Stimulated activated CD4-positive, alpha-beta T cell treated with anti-CD3 and anti-CD28 coated beads, Interleukin-15, amount 100 ng/mL, for 24 hours (primary cell): ENCODE measurements at places on chromosomes 13 and 19.

DNA sequence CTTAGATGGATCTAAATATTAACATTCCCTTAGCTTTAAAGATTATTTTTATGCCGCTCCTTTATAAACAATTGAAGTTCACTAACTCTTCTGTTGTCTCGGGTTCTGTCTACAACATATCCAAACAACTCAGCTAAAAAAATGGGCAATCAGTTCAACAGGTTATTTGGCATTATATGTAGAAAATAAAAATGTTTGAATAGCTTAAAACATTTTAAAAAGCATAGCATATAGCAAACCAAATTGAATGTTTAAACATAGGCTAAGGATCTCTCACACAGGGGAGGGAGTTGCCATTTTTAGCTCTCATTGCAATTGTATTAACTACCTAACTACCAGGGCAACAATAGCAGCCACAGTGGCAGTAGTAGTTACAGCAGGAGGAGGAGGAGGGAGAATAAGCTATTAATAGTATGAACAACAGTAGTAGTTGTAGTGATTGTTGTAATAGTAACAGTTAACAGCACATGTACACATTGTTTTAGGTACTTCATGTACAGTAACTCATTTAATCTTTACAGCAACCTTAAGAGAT, 404.2 kb downstream of the KCNRG start:
- no peak for DNase-seq

GRCh38 chr19:34505321-34506025, 23.9 kb downstream of the WTIP start:
- no peak for DNase-seq

GRCh38 chr13:52713894-52714293, 25.7 kb downstream of the CNMD start:
- DNase-seq: no peak

GRCh38 chr13:78604782-78605611, 1.6 kb upstream of the POU4F1 start:
- DNase-seq: no peak

DNA sequence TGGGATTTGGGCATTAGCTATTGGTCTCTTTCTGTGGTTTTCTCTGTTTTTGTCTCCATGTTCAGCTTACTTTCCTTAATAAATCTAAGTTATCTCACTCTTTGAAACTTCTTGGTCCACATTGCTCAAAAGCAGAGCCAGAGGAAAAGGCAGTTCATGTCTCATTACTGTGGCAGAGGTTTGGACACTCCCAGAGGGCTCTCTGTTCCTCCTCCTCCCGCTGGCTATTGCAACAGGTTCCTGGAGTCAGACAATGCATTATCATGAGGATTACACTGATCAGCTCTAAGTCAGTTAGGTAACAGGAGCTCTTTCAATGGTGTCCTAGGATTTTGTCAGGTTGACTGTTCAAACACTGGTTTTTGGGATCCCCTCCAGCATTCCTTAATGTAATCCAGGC, 298.8 kb downstream of the NDFIP2 start:
- DNase-seq: no peak

GRCh38 chr13:99528547-99528946, 27.3 kb downstream of the TM9SF2 start:
- no peak for DNase-seq

- no peak for DNase-seq
Measured at GRCh38 chr13:113814435-113814821, 49.4 kb downstream of the GAS6 start.

DNA sequence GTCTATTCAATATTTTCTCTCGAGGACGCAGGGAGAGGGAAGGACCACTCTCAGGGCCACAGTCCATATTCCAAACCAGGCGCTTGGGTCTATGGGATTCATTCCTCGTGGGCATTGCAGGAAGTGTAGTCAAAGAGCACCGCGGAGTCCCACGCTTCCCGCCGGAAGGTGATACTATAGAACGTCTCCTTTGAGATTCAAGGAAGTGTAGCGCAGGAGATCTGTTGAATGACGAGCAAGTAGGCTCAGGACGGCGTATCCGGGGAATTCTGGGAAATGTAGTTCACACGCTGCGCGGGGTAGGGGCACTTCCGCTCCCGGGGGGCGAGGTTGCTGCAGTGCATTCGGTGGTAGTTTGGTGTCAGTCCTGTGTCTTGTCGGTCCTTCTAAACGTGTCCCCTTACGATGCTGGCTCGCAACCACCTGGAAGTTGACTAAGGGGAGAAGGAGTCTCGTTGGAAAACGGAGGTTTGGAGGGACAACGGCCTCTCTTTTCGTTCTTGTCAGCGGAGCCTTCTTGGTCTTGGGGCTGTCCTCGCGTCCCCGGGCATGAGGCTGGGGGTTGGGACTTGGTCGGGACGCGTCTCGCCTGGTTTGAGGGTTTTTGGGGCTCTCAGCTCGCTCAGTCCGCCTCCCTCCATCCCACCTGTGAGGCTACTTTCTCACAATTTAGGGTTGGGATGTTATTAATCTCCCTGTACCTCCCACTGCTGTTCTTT, at the start of gene ZNF284:
TSS of gene ZNF284 (plus strand) at position 336 of the 719 bp plus-strand sequence. CDS start 4,231 bp downstream, outside the sequence.
- DNase-seq: peak; percentile 88

- DNase-seq: no peak
Measured at GRCh38 chr19:50152578-50152977, 10.5 kb downstream of the IZUMO2 start.

DNA sequence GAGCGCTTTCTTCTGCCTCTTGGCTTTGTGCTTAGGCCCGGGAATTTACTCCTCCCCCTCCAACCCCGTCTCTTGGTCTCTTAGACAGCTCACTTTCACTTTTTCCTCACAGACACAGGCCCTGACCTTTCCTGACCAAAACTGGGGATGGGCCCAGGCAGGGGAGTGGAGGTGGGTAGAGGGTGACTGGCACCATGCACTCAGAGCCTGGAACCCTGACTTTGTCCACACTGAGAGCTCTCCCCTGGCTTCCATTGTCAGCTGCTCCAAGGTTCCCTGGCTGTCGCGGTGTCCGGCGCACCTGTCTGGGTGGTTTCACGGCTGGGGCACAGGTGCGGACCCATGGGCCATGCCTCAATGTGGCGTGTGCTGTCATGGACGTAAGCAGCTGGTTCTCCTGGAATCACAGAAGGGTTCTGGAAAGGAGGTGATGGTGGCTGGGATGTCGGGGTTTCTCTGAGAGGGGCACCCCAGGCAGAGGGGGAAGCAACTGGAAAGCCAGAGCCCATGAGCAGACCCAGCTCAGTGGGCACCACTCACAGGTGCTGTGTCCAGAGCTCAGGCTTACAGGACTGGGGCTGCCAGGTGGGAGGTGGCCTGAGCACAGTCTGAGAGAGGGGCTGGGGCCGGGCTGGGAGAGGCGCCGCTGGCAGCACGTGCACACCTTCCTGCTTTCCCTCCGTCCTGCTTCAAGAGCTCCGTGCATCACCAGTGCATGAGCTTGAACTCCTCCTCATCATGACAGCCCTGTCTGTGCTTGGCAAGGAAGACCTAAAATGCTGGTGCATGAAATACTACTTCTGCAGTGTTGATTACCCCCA, 28.0 kb upstream of the C1QTNF9 start:
- no peak for DNase-seq

DNA sequence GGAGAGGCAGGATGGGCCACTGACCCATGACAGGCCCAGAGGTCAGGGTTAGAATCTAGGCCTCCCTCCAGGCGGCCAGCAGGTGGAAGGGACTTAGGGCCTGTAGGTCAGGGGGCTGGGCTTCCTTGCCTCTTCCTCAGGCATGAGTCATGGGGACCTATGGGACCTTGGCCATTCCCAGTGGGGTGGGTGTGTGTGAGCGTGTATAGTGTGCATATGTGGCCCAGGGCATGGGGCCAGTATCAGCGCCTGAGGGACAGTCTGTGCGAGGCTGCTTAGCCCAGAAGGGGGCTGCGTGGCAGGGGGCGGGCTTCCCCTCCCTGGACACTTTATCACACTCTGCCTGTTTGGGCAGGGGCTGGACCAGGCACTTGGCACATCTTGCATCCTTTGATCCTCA, 13.3 kb downstream of the KCTD15 start:
- DNase-seq: no peak

- no peak for DNase-seq
Measured at GRCh38 chr19:30450100-30450499, 77.9 kb downstream of the ZNF536 start.

GRCh38 chr19:33309826-33310225, 7.5 kb upstream of the CEBPA start:
- no peak for DNase-seq

- DNase-seq: no peak
Measured at GRCh38 chr19:2428756-2429711, 1.6 kb upstream of the TIMM13 start.

- no peak for DNase-seq
Measured at GRCh38 chr13:69793783-69794453, 313.7 kb upstream of the ATXN8OS start.

- no peak for DNase-seq
Measured at GRCh38 chr19:21087871-21088270, 5.9 kb downstream of the ZNF714 start.

GRCh38 chr13:34931572-34931971, 10.5 kb upstream of the NBEA start:
- DNase-seq: no peak

- DNase-seq: no peak
Measured at GRCh38 chr13:112626761-112627160, 38.8 kb upstream of the TUBGCP3 start.

DNA sequence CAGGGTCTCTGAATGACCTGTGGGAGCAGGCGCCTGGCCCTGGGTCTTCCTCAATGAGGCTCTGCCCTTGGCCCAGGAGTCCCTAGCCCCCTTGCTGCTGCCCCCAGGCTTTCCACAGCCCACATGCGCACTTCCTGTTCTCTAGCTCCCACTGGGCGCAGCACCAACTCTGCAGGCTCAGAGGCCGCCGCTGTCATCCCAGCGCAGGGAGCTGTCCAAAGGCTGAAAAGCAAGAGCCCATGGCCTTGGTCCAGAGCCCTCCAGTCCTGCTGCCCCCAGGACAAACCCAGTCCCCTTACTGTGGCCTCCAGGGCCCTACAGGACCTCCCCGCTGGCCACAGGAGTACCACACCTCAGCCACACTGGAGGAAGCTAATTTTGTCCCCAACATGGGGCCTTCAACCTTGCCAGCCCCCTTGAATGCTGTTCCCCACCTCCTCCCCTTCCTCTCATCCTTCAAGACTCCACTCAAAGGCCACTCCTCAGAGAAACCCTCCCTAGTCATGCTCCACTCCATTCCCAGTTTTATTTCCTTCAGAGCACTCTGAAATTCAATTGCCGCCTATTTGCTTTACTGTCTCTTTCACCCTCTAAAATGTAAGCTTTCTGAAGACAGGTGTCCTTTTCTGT, 8.0 kb upstream of the POU2F2 start:
- DNase-seq: no peak

- DNase-seq: no peak
Measured at GRCh38 chr19:55623561-55623960, 805 bp downstream of the ZNF784 start.

DNA sequence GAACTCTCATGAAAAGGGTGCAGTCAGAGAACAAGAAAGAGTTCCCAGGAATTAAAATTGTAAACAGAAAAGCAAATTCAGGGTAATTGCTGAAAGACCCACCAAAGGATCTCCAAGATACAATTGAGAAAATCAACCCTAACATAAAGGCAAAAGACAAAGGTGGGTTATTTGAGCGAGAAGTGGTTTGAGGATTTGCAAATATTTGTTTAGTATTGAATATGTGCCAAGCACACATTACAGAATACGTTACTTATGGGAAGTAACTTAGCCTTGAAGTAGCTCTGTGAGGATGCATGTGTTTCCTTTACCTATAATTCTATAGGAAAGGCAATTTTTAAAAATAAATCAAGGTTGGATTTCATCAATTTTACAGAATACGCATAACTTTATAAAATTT, 10.0 kb upstream of the CEACAM21 start:
- DNase-seq: no peak

DNA sequence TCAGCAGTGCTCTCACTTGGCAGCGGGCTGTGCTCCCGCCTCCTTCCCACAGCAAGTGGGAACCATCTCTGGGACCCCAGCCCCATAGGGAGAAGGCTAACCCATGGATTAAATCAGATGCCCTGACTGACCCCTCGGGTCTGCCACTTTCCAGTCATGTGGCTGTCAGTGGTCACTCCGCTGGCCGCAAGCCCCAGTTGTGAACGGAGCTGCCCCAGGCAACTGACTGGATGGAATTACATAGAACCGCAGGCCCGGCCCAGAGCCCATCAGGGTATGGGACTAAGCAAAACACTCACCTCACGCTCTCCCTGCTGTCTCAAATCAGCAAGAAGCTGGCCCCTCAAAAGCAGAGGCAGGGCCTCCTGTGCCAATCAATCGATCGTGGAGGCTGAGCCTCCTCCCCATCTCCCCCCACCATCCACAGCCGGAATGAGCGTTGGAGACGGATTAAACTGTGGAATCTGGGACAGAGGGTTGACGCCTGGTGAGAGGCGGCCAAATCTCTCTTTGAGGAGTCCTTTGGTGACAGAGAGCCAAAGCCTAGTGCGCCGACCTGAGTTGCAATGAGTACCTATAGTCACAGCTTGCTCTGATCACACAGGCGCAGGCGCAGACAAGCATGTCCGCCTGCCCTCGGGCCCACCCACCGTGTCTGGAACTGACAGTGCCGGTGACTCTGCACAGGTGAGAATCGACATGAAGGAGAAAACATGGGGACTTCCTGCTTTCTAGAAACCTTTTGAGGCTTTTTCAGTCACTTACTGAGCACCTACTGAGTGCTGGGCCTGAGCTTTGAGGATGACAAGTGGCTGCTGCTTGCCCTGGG, 38.7 kb downstream of the PBX4 start:
- DNase-seq: no peak

- no peak for DNase-seq
Measured at GRCh38 chr19:10203686-10204085, 8.9 kb upstream of the DNMT1 start.

GRCh38 chr19:6723108-6723618, 2.7 kb upstream of the C3 start:
- no peak for DNase-seq

GRCh38 chr13:26179344-26179743, 42.8 kb downstream of the RNF6 start:
- no peak for DNase-seq

GRCh38 chr19:14487370-14488125, 8.4 kb downstream of the GIPC1 start:
- DNase-seq: no peak

DNA sequence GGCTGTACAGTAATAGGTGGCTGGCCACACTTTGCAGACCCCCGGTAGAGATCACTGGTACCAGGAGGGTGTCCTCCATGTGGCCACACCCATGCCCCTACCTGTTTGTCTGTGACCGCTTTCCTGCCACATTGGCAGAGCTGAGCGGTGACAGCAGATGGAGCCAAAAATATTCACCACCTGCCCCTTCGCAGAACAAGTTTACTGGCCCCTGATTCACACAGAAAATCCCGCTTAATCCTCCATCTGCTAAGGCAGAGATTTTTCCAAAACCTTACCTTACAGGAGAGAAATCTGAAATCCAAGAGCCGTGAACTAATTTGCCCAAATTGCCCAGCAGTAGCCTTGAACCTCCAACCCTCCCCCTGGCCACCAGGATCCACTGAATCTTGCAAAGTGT, 52.1 kb downstream of the MYO9B start:
- no peak for DNase-seq

- no peak for DNase-seq
Measured at GRCh38 chr19:5964816-5965565, 12.9 kb downstream of the RANBP3 start.

GRCh38 chr13:78680115-78680561, 21.2 kb upstream of the OBI1 start:
- no peak for DNase-seq
